ENCODE measurements at places on chromosomes 5 and 9. TPM values are rescaled to one million over a fixed set of nuclear protein-coding genes. Genes with fewer than 3 reads are reported as not detected.

- DNase-seq = no peak
Observed at GRCh38 chr9:79542735-79543620, 28.8 kb upstream of the TLE4 start.

DNA sequence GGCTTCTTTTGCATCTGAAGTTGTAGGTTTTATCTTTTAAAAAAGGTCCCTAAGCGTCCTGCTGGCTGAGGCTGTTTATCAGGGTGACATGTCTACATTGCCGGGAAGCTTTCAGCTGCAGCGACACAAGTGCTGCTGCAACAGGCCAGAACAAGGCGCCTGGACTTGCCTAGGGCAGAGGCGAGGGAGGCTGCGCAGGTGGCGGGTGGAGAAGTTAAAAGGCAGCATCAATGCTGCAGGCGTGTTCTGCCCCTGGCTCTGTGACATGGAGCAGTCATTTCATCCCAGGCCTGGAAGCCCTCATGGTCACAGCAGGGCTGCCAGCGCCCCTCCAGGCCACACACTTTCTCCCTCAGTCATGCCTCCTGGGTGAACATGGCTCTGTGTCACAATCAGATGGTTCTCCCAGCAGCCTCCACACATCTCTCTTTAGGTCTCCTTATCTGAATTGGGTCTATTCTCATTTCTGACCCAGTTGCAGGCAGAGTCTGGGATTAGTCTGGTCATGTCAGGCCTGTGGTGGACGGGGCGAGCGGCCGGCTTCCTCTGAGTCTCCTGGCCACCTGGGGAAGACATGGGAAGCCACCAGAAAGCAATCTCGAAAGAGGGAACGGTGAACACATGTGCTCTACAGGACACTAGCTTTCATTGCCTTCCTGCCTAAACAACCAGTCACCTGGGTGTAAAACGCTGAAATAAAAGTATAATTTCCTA lies 41.3 kb downstream of the IRX2 start:
- DNase-seq = no peak

- DNase-seq = no peak
Observed at GRCh38 chr9:72474676-72475075, 46.7 kb upstream of the TMC1 start.

GRCh38 chr9:133935328-133936005 lies 56.7 kb downstream of the VAV2 start:
- DNase-seq = peak; percentile 87

DNA sequence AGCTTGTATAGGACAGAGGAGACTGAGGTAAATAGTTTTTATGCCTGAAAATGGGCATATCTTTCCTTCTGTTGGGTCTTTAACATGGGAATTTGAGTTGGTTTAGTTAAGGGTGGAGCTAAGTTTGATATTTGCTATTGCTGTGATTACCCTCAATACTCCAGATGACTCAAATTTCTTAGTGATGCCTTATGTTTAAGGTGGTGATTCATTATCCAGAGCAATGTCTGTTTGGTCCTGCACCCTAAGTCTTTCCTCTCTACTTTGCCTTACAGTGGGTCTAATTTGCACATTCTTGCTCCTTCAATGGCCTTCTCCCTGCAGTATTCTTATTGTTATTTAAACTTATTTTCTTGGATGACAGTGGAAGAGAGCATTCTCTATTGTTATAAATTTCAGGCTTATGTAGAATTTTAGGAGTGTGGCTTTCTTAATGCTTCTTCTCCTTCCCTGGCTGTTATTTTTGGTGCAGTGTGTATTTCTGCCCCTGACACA lies 312.9 kb upstream of the RPS23 start:
- DNase-seq = no peak

DNA sequence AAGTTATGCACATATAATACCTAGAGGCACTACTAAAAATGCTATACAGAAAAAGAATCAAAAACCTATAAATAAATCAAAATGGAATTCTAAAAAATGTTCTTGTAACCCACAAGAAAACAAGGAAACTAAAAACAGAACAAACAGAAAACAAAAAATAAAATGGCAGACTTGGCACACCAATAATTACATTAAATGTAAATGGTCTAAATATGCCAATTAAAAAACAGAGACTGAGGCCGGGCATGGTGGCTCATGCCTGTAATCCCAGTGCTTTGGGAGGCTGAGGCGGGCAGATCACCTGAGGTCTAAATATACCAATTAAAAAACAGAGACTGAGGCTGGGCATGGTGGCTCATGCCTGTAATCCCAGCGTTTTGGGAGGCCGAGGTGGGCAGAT lies 142.2 kb downstream of the SLIT3 start:
- no peak for DNase-seq

DNA sequence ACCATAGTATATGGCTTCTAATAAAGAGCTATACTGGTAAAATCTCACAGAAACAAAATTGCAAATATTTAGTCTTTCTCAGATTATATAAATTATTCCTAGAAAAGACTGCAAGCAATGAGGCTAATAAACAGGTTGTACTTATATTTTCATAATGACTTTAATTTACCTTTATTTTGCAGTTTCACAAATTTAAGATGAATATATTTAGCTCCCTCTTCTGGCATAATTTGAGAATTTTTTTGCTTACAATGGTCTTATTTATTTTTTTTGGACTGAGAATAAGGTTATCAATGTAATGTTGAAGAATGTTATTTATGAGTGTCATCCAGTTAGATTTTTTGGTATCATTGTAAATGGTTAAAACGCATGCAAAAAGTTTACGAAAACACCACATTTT lies 56.7 kb downstream of the PIK3R1 start:
- no peak for DNase-seq

GRCh38 chr5:6915574-6915973 lies 202.3 kb downstream of the TENT4A start:
- no peak for DNase-seq

- no peak for DNase-seq
Observed at GRCh38 chr5:42461507-42461906, 38.3 kb downstream of the GHR start.

- no peak for DNase-seq
Observed at GRCh38 chr9:11833056-11833455, 860.1 kb upstream of the TYRP1 start.

- DNase-seq = no peak
Observed at GRCh38 chr5:178422400-178422775, 167.8 kb downstream of the COL23A1 start.

DNA sequence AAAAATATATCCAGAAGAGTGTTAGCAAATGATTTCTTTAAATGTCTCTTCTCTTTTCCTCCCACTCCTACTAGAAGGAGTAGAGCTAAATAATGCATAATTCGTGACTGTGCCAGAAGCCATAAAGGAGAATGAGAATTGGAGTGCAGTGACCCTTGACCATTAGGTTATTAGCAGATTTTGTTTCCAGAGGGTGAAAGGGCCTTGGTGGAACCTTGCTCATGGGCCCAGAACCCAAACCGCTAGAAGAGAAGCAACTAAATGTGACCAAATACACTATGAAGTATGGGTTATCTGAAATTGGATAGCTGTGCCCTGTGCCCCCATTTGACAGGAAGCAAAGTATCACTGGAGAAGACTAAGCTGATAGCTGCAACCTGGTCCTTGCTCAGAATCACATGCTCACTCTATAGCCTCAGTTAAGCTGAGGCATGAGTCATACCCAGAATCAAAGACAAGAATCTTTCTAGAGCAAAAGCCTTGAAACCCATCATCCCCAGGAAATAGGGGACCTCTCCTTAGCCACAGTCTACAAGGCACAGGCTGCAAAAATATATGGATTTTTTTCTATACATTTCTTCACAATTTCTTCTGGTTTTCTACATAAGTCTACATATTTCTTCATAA lies 36.3 kb downstream of the CAPSL start:
- DNase-seq = no peak

DNA sequence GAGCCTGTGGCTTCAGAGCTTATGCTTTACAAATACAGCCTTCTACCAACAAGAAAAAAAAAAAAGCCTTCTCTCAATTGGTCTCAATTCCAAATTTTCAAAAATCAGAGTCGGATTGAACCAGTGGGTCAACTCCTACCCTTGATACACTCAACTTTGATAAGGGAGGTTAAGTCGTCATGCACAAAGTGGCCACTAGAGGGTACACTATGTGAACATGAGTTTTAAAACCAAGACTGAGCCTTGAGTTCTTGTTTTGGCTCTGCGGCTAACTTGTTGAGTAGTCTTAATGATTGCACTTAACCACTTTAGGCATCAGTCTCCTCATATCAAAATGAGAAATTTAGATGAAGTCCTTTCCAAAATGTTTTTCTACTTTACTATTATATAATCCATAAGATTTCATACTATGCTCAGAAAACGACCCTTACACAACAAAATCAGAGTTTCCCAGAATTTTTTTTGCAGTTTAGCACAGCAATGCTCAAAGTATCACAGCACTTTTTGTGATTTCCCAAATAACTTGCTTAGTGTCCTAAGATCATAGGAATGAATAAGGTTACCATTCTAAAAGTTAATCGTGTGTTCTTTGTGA lies 92.9 kb upstream of the MTAP start:
- DNase-seq = no peak

GRCh38 chr5:160387445-160387844 lies 12.4 kb downstream of the FAM200C start:
- no peak for DNase-seq

DNA sequence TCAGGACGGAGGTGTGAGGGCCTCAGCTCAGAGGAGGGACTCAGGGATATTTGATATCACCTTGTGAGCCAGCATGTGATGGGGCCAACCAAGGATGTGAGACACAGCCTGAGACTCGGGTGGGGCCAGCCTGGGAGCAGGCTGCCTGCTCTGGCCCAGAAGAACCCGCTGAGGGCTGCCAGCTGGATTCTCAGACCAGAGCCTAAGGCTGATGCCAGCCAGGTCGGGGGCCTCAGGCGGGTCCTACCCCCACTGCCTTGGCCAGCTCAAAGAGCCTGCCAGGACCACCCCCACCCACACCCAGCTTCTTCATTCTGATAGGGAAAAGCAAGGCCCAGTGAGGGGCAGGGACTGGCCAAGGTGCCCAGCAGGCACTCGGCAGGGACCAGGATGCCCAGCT lies 20.3 kb upstream of the DUSP1 start:
- DNase-seq = no peak

DNA sequence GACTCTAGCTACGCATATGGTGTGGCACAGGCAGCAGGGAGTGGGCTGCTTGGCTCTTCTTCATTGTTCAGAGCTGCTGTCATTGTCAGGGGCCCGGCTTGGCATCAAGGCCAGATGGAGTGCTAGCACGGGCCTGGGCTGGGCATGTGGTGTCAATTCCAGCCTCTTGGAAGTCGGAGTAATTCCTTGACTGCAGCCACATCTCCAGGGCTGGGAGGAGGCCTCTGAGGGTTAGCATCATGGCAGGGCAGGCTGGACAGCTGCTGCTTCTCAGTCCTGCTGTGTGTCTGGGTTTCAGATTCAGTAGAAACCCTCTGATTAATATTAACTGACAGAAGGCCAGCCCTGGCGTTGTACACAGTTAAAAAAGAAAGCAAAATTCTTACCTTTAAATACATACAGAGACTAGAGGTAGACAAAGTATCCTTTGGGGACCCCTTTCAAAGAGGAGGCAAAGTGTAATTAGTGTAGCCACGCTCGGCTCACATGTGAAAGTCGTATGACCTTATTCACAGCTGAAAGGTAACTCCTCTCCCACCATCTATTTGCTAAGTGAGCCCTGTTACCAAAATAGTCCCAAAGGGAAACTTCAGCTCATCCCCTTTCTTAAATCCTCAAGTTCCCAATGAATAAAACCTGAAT lies 126.4 kb downstream of the DOCK2 start:
- no peak for DNase-seq

GRCh38 chr9:87064311-87064710 lies 117.0 kb upstream of the GAS1 start:
- DNase-seq = no peak

- DNase-seq = peak; percentile 87
Observed at GRCh38 chr9:111525056-111525977, at the start of gene ZNF483. Gene ZNF483 (plus strand): TSS chr9:111525179. CDS start chr9:111527396, 2,217 bp downstream.

- DNase-seq = no peak
Observed at GRCh38 chr5:111834926-111835599, 78.1 kb upstream of the NREP start.

GRCh38 chr9:109717342-109717741 lies 62.7 kb upstream of the PALM2AKAP2 start:
- no peak for DNase-seq

- no peak for DNase-seq
Observed at GRCh38 chr9:5953743-5954707, 61.4 kb downstream of the RANBP6 start.

DNA sequence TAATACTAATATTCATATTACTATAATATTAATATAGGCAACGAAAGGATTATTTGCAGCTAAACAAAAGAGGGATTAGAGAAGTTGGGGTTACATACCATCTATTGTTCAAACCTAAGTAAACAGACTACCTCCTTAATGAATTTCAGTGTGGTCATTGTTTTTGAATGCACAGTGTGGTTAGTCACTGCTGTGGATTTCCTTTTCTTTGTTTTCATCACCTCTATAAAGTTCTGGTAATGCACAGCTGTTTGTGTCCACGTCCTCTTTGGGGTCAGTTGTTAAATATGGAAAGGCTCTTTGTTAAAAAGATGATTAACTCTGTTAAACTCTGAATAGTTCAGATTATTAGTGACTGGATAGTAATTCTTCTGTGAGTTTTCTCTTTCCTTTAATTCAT lies 233.6 kb downstream of the MAST4 start:
- DNase-seq = no peak

- DNase-seq = no peak
Observed at GRCh38 chr9:89448821-89449220, 49.1 kb downstream of the SEMA4D start.

PCDHGC5 gene
- 3.0 TPM for total RNA-seq

EIF4E1B gene
- not detected for total RNA-seq

STOM gene
- total RNA-seq = 155 TPM

QRFP gene
- total RNA-seq = not detected

JAK2 gene
- 12.7 TPM for total RNA-seq

PTAR1 gene
- total RNA-seq = 22.5 TPM

IFNA2 gene
- not detected for total RNA-seq

CCDC171 gene
- 1.6 TPM for total RNA-seq

SURF1 gene
- 55.4 TPM for total RNA-seq

SPATA9 gene
- not detected for total RNA-seq

PRR16 gene
- total RNA-seq = 14.2 TPM

SPAAR gene
- total RNA-seq = 8.3 TPM

BTF3 gene
- 364 TPM for total RNA-seq

PTGDS gene
- total RNA-seq = 6,152 TPM

CYLC2 gene
- total RNA-seq = not detected

SUSD3 gene
- 0.56 TPM for total RNA-seq

Data from Right ventricle myocardium superior (tissue), 1 donor.